ENCODE measurements at places on chromosomes 4 and X. TPM values are rescaled to one million over a fixed set of nuclear protein-coding genes. Genes with fewer than 3 reads are reported as not detected.

DNA sequence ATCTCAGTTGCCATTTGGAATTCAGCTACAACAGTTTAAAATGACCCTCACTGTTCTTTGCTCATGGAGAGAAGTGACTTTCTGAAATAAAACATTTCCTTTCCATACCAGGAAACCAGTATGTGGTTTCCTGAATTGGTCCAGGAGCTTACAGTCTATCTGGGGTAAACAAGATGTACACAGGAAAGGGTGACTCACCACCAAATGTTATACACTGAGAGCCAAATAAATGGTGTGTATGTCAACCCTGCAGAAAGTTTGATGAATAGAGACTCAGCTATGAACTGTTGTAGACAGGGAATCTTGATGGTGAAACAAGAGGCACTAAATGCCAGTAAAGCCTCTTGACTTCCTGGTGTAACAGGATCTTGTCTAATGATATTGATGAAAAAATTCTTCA, 100.4 kb downstream of the HS6ST2 start:
- H3K36me3 ChIP-seq = no peaks in the 10 kb centered on the region
- H3K27me3 ChIP-seq = no peaks in the 10 kb centered on the region
- no peak overlapping the region for H3K27ac ChIP-seq
- H3K4me3 ChIP-seq = no peak overlapping the region
- peaks cover 1% of the 10 kb centered on the region for H3K4me1 ChIP-seq

Gene LONRF3
- total RNA-seq = not detected

Gene DIPK2B
- not detected for total RNA-seq

DNA sequence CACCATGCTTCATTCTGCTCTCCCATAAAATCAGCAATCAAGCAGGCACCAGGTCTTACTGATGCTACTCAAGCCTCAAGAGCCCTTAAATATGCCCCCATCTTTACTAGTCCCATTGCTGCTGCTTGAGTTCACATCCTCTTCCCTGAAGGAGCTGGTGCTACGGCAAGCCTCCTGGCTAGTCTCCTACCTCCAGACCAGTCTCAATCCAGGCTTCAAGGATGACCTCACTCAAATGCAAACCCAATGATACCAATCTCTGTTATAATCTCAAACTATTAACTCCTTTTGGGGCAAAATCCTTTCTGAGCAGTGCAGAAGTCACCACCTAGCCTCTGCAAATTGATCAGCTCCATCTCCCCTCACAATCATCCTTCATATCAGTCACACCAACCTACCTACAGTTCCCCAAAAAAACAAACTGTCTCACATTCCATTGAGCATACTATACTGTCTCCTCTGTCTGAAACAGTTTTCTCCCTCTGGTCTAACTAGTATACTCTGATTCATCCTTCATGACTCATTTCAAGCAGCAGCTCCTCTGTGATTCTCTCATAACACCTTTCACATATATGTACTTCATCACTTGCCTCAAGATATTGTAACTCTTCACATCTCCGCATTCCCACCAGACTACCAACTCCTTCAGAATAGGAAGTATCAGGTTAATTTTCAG, 30.0 kb downstream of the PAPSS1 start:
- peaks cover 17% of the 10 kb centered on the region for H3K36me3 ChIP-seq
- peaks cover 6% of the 10 kb centered on the region for H3K4me1 ChIP-seq
- H3K27ac ChIP-seq = no peak overlapping the region
- H3K4me3 ChIP-seq = no peak overlapping the region
- DNase-seq = no peak

Gene CSN3
- not detected for total RNA-seq

Gene TRPC5OS
- not detected for total RNA-seq

Gene GRIA2
- total RNA-seq = 1.4 TPM

- peaks cover 9% of the 10 kb centered on the region for H3K4me1 ChIP-seq
- no peak for DNase-seq
- H3K27ac ChIP-seq = peak overlapping the region; percentile 73
- no peak overlapping the region for H3K4me3 ChIP-seq
- H3K27me3 ChIP-seq = no peaks in the 10 kb centered on the region
Observed at GRCh38 chr4:75769036-75769435, 44.7 kb downstream of the USO1 start.

- H3K4me1 ChIP-seq = no peaks in the 10 kb centered on the region
- peaks cover 1% of the 10 kb centered on the region for H3K36me3 ChIP-seq
- no peak overlapping the region for H3K4me3 ChIP-seq
- no peak overlapping the region for H3K27ac ChIP-seq
Observed at GRCh38 chr4:2364654-2365053, 53.8 kb downstream of the ZFYVE28 start.

Gene GPR173
- total RNA-seq = 8.5 TPM

GRCh38 chrX:15107367-15107988, 162.4 kb downstream of the ASB9 start:
- DNase-seq = no peak
- no peak overlapping the region for H3K27ac ChIP-seq
- H3K27me3 ChIP-seq = peaks cover 2% of the 10 kb centered on the region
- no peak overlapping the region for H3K4me3 ChIP-seq
- H3K4me1 ChIP-seq = no peaks in the 10 kb centered on the region
- peaks cover 7% of the 10 kb centered on the region for H3K36me3 ChIP-seq

- peak overlapping the region; percentile 23 for H3K27ac ChIP-seq
- H3K36me3 ChIP-seq = peaks cover 2% of the 10 kb centered on the region
- no peaks in the 10 kb centered on the region for H3K27me3 ChIP-seq
- H3K4me3 ChIP-seq = no peak overlapping the region
- DNase-seq = no peak
Observed at GRCh38 chr4:158162631-158163030, 10.2 kb downstream of the GASK1B start.

DNA sequence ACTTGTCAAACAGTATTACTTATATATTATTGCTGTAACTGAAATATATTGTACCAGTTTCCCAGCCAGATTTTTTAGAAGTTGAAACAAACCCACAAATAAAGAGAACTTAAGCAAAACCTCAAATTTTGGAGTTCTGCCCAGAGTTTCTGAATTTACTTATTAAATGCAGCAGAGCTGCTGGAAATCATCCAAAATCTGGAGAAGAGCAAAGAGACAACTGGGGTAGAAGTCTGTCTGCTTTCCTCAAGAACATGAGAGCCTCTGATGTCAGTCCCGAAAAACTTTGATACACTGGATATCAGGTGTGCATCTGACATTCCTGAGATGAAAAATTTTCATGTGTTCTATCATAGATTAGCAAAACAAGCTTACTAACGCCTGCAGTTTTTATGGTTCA, 325.9 kb downstream of the NR3C2 start:
- no peak overlapping the region for H3K4me3 ChIP-seq
- peaks cover 34% of the 10 kb centered on the region for H3K4me1 ChIP-seq
- no peaks in the 10 kb centered on the region for H3K36me3 ChIP-seq
- H3K27ac ChIP-seq = no peak overlapping the region
- no peak for DNase-seq
- H3K27me3 ChIP-seq = no peaks in the 10 kb centered on the region

- H3K4me1 ChIP-seq = no peaks in the 10 kb centered on the region
- DNase-seq = no peak
- H3K27me3 ChIP-seq = peaks cover 28% of the 10 kb centered on the region
- H3K27ac ChIP-seq = no peak overlapping the region
Observed at GRCh38 chr4:111789901-111790640, 355.2 kb upstream of the FAM241A start.

Gene LAMP2
- total RNA-seq = 171 TPM

DNA sequence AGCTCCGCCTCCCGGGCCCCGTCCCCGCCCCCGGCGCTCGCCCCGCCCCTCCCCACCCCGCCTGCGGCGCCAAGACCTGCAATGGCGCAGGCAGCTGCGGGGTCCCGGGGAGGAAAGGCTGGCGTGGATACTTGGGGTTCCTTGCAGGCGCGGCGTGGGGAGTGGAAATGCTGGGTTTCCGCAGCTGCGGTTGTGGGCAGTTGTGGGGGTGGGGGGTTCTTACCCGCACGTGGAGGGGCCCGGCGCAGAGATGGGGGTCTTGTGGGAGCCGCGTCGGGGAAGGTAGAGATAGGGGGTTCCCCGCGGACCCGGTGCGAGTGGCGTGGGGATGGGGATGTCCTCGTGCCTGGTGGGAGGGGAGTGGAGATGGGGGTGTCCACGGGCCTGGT, 680 bp upstream of the ASMTL start:
- H3K27ac ChIP-seq = peak overlapping the region; percentile 92
- H3K4me1 ChIP-seq = peaks cover 6% of the 10 kb centered on the region
- H3K36me3 ChIP-seq = peaks cover 11% of the 10 kb centered on the region
- peak overlapping the region; percentile 83 for H3K4me3 ChIP-seq
- peaks cover 2% of the 10 kb centered on the region for H3K27me3 ChIP-seq

DNA sequence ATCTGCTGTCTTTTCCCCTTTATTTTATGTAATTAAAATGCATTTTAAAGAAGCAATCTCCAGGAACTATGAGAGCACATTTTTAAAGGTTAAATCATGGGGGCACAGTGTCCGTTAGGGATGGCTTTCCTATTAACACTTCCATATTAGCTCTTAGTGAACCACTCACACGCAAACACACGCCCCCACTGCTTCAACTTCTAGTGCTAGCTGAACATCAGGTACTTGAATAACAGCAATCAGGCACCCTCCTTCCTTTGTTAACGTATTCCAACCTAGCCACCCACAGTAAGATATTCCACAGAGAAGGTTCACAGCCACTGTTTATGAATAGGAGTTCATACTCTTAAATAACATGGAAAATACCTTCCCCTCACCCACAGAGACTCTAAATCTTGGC, 9.3 kb downstream of the TMEM255A start:
- no peaks in the 10 kb centered on the region for H3K36me3 ChIP-seq
- peaks cover 11% of the 10 kb centered on the region for H3K27me3 ChIP-seq
- H3K4me1 ChIP-seq = no peaks in the 10 kb centered on the region
- H3K4me3 ChIP-seq = no peak overlapping the region

Gene FAM156B
- total RNA-seq = 18.3 TPM

DNA sequence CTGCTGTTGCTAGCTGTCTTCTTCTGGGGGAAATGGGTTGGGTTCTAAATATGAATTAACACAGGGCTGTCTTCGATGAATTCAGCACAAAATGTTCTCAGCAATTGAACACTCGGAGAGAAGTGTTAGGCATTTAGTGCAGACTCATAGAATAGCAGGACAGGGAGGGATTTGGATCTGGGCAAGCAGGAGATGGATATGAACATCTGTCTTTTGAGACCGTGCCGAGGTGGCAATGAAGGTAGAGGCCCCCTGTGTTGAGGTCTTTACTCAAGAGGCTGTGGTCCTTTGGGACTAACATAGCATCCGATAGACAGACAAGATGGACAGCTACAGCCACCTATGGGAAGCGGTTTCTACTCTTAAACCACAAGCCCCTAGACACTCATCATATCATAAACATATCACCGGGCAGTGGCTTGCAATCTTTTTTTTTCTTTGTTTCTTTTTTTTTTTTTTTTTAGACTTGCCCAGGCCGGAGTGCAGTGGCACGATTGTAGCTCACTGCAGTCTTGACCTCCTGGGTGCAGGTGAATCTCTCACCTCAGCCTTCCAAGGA, 6.7 kb downstream of the CD99 start:
- peak overlapping the region; percentile 76 for H3K27ac ChIP-seq

Gene MAGEC2
- not detected for total RNA-seq

Gene NAP1L3
- 33.2 TPM for total RNA-seq

Gene SYP
- total RNA-seq = 1.4 TPM

DNA sequence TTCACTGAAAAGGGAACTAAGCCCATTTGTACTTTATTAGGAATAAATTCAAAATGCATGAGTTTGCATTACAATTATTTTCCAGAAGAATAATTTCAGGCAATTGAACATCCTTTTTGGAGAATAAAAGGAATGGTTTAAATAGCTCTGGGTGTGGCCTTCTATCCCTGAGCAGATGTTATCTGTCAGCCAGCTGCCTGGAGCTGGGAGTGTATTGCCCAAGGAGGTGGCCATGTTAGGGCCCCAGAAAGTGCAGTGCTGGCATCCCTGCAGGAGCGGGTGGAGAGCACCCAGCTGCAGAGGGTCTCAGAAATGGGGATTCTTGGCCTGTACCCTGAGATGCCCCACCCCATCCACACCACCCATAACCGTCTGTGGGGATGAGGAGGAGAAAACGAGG, 21.6 kb upstream of the VEGFD start:
- peaks cover 3% of the 10 kb centered on the region for H3K36me3 ChIP-seq
- DNase-seq = no peak
- no peaks in the 10 kb centered on the region for H3K4me1 ChIP-seq
- H3K4me3 ChIP-seq = no peak overlapping the region

DNA sequence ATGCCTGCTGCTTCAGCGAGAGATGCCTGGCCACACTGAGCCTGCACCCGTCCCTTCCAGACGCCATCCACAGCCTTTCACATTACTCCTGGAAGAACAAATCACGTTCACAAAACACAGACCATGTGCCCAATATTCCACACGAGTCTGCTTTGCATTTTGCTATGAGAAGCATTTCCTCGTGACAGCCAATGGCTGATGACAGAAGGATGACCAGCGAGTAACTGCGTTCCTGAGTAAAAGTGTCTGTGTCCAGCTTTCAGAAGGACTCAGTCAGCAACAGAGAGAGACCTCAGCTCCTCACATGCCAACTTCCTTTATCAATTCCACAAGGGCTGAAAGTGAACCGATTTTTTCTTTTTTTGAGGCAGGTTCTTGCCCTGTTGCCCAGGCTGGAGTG, 19.5 kb downstream of the NAT8L start:
- H3K4me3 ChIP-seq = no peak overlapping the region
- H3K27me3 ChIP-seq = no peaks in the 10 kb centered on the region
- DNase-seq = no peak
- H3K27ac ChIP-seq = no peak overlapping the region
